ENCODE measurements at places on chromosomes 5 and 9.
A peak's percentile ranks its signal among the peaks of the same experiment; 100 is the strongest.

DNA sequence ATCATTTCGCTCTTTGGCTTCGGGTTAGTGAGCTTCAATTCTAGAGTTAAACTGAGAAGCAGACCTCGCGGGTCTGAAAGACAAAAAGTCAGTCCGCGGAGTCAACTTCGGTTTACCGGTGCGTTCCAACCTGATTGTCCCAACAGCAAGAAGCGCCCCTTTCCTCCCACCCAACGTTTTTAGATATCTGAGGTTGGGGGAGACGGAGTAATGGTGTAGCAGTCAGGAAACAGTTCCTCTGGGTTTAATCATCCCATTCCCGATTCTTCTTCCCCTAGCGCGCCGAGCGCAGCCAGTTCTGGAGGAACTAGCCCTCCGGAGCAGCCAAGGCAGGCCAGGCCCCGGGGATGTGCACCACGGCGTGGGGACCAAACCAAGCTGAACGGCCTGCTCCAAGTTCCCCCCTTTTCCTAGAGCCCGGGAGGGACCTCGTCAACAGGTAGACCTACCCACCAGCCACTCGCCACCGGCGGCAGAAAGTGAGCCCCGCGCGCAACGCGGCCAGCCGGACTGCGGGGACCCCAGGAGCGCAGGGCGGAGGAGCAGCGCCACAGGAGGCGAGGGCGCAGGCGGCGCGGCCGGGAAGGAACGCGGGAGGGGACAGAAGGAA, 622 bp upstream of the ISL1 start:
- no peak for DNase-seq

DNA sequence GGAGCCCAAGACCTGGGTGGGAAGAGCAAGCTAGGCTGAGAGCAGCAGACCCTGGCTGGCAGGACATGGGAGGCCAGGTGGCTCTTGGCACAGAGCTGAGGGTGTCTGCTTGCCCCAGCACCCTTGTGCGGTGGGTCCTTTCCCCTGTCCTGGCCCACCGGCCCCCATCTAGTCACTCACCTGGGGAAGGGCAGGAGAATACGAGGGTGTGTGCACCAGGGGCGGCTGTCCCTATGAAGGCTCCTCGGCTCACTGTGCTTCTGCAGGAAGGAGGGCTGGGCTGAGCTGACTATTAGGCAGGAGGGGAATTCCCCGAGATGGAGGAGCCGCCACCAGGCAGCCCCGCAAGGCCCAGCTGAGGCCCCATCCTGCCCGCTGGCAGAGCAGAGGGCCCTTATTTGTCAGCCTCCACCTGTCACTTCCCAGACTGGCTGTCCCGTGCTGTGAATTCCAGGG, 6.1 kb upstream of the TNIP1 start:
- peak; percentile 47 for DNase-seq

- no peak for DNase-seq
These were observed 163.1 kb downstream of the IZUMO3 start for GRCh38 chr9:24382566-24382965.

- DNase-seq, result no peak
These were observed 282.8 kb upstream of the C9orf72 start for GRCh38 chr9:27856054-27856453.

- DNase-seq, result no peak
These were observed 60.7 kb downstream of the MED27 start for GRCh38 chr9:132018957-132019405.

- no peak for DNase-seq
These were observed 12.3 kb downstream of the CCNH start for GRCh38 chr5:87400305-87400899.

DNA sequence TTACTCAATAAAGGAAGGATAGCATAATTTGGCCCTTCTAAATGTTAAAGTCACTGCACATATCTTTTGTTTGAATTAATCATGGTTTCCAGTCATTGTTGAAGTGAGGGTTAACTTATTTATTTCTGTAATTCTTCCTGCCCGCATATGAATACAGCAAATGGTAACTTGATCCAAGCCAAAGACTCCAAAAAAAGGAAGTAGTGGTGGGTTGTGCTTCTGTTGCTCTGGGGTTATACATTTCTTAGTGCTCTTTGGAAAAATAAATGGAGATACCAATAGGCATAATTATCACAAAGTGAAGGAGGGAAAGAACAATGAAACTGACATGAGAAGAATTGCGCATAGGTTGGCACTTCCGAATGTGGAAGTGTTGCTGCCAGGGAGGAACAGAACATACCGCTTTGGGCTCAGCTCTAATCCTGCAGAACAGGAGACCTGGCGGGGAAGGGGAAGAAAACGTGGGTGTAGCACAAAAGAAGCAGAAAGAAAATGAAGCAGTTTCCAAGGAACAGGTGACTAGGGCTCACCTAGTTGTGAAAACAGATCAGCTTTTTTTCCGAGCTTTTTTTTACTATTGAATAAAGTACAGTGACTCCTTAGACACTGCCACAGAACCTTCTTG, 69.7 kb upstream of the TAF11L2 start:
- DNase-seq, result no peak

DNA sequence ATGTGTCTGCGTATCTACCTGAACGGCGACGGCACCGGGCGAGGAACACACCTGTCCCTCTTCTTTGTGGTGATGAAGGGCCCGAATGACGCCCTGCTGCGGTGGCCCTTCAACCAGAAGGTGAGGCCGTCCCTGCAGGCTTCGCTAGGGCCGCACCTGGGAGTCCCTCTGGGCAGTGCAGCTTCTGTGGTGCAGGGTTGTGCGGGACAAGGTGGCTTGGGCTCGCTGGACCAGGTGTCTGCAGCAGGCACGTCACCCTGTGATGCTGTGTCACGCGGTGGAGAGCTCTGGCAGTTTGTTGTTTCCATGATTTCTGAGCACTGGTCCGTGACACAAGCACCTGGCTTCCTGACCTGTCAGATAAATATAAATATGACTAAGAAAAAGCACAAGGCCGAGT, 20.7 kb downstream of the FBXW5 start:
- DNase-seq, result no peak

DNA sequence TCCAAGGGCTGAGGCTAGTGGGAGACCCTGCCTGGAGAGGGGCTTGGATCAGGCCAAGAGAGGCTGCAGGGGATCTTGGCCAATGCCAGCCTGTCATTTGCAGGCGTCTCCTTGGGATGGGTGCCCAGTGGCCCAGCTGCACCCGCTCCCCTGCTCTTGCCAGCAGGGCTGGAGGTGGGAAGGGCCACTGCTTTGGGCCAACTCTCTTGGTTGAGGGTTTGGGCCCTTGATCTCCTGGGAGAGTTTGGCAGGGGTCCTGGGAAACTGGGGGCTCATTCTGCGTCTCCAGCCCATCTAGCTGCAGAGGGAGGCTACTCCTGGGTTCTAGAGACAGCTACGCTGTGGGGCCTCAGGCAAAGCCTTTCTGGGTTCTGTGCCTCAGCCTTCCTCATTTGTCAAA, 10.5 kb downstream of the PSD2 start:
- DNase-seq, result no peak

- DNase-seq, result no peak
These were observed 173.2 kb downstream of the SH3GL2 start for GRCh38 chr9:17752021-17752420.

DNA sequence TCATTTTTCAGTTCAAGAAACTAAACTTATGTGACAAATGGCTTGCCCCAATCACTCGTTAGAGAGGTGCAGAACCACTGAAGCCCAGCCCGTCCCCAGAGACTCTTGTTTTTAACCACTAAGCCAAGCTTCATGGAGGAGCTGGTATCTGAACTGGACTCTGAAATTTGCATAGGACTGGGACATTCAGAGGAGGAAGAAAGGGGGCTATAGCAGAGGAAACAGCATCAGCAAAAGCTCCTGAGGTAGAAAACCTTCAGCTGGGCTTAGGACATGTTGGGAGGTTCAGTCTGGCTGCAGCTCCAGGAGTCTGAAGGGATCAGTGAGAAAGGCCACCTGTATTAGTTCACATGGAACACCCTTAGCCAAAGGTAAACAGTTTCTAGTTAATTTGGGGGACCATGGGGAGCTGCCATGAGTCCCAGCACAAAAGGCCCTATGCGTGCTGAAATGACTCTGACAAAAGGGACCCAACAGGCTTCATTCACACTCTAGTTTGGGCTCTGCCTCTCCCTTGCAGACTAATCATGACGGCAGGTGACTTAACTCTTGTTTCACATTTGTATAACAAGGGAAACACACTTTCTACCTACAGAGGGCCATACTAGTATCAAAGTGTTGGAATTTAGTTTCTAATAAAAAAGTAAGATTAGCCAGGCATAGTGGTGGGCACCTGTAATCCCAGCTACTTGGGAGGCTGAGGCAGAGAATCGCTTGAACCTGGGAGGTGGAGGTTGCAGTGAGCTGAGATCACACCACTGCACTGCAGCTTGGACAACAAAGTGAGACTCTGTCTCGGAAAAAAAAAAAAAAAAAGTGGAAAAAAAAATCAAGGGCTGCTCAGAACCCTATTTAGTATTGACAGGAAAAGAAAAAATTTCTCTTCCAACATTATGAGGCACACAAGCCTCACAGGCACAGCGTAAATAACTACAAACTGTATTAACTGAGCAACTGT, 10.2 kb downstream of the FBXO10 start:
- DNase-seq, result no peak

DNA sequence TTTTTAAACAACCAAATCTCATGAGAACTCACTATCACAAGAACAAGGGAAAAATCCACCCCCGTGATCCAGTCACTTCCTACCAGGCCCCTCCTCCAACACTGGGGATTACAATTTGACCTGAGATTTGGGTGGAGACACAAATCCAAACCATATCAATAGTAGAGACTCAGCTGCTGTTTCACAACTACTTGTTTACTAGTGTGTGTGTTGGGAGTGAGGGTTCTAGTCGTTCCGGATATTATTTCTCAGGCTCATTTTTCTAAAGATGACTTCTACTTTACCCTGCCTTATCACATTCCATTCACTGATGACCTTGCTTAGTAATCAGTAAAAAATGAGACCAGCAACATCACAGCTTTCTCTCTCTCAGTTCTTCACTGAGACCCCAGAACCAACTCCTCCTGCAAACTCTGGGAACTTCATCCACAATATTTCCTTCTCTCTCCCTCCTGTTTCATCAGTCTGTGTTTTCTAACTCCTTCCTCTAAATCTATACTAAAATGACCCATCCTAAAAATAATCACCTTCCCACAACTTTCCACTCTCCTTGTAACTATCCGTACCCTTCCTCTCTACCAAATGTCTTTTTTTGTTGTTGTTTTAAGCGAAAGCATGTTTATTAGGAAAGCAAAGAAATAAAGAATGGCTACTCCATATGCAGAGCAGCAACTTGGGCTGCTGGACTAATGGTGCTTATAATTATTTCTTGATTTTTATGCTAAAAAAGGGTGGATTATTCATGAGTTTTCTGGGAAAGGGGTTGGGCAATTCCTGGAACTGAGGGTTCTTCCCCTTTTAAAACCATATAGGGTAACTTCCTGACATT, 121.5 kb upstream of the SPRY4 start:
- DNase-seq, result no peak

- DNase-seq, result no peak
These were observed 1.5 kb downstream of the ZBTB43 start for GRCh38 chr9:126806336-126806735.

DNA sequence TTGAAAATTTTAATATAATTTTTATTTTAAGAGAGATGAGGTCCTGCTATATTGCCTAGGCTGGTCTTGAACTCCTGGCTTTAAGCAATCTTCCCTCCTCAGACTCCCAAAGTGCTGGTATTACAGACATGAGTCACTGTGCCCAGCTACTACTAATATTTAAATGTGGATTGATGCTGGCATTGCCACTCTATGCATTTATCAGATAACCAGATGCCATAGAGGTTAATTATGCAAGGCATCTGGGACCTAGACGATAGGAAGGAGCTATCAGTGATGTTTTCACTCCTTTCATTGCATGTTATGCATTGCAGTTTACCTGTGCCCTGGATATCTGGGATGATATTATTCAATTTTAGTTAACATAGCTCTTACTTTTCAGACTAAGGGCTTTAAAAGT, 127.0 kb downstream of the RPS23 start:
- DNase-seq, result no peak

GRCh38 chr5:137136991-137137632, 362.0 kb downstream of the SPOCK1 start:
- DNase-seq, result no peak

GRCh38 chr5:52673495-52673894, 114.2 kb upstream of the ITGA1 start:
- no peak for DNase-seq

DNA sequence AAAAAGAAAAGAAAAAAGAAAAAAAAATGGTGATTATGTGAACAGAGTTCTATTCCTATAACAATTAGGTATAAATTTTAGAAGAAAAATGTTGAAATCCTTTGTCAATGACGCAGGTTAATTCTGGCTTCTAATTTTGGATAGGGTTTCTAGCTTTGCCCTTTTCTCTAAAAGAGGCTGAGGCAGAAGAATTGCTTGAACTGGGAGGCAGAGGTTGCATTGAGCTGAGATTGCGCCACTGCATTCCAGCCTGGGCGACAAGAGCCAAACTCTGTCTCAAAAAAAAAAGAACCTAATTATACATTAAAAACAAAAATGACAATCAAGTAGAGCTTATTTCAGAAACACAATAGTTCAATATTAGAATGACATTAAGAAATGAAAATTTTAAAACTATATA, 2.9 kb downstream of the STXBP1 start:
- DNase-seq, result no peak

GRCh38 chr9:72894342-72894741, 58.5 kb downstream of the ALDH1A1 start:
- no peak for DNase-seq

- DNase-seq, result no peak
These were observed 84.3 kb upstream of the ACTBL2 start for GRCh38 chr5:57566914-57567313.

DNA sequence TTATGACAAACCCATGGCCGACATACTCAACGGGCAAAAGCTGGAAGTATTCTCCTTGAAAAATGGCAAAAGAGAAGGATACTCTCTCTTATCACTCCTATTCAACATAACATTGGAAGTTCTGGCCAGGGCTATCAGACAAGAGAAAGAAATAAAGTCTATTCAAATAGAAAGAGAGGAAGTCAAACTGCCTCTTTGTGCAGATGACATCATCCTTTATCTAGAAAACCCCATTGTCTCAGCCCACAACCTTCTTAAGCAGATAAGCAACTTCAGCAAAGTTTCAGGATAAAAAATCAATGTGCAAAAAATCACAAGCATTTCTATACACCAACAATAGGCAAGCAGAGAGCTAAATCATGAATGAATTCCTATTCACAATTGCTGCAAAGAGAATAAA, 1799.9 kb upstream of the ACO1 start:
- no peak for DNase-seq

GRCh38 chr5:53037141-53037859, 48.1 kb downstream of the ITGA2 start:
- no peak for DNase-seq
